Suppressor macrophage (primary cell): ENCODE measurements at places on chromosomes 6 and 20.

GRCh38 chr6:89368999-89369398 is 16.5 kb upstream of the UBE2J1 start:
- DNase-seq: no peak

DNA sequence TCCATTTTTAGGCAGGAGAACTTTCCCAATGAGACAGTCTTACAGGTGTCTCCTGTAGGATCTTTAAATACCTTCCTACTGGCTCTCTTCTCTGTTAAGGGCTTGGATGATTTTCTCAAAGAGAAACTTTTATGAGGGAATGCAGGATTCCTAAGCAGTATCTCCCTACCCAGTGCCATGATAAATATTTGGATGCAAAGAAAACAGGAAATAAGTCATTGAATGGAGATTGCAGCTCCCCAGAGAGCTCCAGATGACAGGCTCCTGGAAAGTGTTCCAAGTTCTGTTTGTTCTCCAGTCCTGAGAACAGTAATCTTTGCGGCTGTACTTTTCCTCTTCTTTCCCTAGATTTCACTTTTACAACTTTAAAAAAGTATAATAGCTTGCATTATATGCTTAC is 2.4 kb upstream of the SCGN start:
- no peak for DNase-seq

DNA sequence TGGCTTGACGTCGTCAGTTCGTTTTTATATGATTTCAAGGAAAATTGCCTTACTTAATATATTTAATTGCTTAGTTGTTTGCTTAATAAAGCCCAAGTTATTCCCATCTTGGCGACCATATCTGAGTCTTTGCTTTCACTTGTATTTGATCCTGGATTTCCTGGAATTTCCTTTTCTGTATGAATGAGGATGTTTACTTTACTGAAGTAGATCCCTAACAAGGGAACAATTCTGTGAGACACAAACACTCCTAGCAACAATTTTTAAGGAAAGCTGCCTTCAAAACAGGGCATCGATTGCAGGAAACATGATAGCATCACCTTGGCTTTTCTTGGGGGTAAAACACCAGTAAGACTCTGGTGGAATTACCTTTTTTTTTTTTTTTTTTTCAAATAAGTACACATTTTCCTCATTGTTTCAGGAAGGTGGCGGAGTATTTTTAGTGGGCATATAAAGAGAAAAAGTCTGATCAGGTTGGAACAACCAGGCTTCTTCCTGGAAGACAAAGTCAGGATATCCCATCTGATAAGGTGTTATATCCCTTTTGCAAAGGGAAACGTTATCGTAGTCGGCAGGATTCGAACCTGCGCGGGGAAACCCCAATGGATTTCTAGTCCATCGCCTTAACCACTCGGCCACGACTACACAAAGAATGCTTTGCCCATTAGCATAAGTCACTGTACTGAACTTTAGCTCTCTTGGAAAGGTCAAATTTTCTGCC is 68.5 kb upstream of the ZNF184 start:
- no peak for DNase-seq

- no peak for DNase-seq
Measured at GRCh38 chr6:106736502-106736901, 107.1 kb downstream of the QRSL1 start.

DNA sequence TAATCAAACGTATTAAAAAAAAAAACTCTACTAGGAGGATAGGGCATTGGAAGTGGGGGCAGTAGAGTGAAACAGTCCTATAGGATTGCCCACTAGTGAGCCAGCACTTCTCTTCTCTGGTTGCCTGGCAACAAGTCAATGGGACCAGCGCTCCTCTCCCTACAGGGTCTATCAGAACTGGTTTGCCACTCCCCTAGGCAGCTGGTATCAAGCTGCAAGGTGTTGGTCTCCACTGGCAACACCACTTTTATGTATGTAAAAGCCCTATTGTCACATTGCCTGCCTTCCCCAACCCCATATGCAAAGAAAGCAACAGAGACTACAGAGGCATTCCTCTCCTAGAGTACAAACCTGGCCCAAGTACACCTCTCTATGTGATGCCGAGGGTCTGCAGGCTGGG is 166.9 kb upstream of the MCHR2 start:
- DNase-seq: no peak

DNA sequence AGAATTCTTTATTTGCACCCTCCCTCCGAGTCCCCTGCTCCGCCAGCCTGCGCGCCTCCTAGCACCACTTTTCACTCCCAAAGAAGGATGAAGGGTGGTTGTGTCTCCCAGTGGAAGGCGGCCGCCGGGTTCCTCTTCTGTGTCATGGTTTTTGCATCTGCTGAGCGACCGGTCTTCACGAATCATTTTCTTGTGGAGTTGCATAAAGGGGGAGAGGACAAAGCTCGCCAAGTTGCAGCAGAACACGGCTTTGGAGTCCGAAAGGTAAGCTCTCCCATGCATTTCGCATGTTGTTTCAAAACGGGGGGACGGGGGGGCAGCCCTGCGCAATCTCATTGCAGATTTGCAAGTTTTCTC is 357 bp downstream of the PCSK2 start:
- DNase-seq: no peak

DNA sequence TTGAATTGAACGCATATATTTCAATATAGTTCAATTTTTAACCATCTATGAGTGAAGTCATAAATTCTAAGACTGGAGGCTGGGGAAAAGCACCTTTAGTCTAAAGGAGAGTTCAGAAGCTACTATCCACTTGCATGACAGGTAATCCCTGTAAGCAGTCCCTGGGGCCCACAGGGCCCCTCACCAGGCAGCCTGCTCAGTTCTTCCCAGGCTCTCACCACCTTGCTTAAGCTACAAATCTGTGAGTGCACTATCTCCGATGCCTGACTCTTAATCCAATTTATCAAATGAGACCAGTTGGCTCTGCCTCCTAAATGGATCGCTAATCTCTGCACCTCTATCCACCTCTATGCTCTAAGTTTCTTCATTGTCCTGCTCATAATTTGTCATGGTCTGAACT is 413.8 kb downstream of the PTPRT start:
- DNase-seq: no peak
